ENCODE measurements at places on chromosomes 11 and 22.
A peak's percentile ranks its signal among the peaks of the same experiment; 100 is the strongest.

- no peak for DNase-seq
These were observed 27.2 kb downstream of the SYTL2 start for GRCh38 chr11:85783758-85784157.

DNA sequence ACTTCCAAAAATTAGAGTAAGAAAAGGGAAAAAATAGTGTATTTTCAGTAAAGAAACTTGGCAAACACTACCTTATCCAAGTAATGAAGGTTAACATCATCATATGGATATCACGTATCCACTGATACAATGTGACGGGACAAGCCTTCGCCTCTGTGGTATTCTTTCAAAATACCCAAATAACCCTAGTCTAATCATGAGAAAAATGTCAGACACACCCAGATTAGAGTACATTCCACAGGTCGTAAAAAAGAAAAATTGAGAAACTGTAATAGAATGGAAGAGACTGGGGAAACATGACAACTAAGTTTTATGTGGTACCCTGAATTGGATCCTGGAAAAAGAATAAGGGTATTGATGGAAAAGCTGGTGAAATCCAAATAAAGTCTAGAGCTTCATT is 48.9 kb downstream of the NARS2 start:
- no peak for DNase-seq

DNA sequence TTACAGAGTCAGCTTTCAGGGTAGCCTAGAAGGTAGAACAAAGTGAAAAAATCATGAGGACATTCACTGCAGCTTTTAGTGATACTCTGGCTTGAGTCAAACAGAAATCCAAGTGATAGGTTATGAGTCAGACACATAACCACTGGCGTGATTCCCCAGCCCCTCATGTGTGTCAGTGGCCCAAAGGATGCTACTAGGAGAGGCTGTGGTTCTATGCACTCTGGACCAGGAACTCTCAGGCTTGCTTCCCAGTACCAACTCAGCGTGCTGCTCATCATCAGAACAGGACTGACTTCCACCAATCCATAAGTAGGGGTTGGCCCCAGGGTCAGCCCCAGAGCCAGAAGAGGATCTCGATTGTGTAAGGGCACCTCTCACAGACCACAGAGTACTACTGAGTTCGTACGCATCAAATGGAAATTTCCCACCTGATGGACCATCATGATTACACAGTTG is 116.8 kb downstream of the MED15 start:
- DNase-seq, result no peak

DNA sequence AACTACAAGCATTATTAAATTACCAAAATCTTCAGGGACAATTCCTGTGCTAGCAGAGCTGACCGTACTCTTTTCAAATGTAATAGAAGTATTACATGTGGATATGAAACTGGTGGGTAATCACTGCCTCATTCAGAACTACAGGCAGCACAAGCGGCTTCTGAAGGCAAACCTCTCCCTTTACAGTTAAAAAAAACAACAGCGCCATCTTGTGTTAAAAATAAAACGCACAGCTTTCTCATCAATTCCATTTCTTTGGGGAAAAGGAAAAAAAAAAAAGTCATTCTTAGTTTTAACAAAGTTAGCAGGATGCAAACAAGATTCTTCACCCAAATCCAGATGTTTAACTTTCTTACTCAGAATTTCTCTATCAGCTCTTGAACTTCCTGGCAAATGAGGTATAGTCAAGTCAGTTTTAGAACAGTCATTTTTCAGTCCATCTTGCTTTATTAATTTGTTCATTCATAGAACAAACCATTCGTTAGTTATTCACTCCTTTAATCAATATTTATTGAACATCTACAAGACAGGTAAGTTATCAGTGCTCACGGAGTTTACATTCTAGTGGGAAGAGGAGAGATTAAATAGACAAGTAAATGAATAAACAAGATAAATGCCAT is 331.8 kb upstream of the MPPED2 start:
- peak; percentile 72 for DNase-seq

DNA sequence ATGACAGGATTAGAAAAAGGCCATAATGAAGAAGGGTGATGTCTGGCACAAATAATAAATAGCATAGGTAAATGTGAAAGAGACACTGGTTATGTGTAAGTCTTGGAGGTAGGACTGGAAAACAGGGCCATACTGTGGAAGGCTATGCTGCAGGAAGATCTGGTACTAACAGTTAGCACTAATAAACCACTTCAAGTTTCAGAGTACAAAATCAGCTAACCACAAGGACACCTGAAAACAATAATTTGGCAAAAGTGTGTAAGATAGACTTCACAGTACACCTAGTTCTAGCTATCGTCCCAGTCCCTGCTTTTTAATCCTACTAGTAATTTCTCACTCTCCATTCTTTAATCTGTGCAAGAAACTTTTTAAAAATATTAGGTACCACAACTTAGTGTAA is 44.3 kb downstream of the CWF19L2 start:
- no peak for DNase-seq

GRCh38 chr11:44031549-44031948 is 16.2 kb upstream of the ACCSL start:
- no peak for DNase-seq

DNA sequence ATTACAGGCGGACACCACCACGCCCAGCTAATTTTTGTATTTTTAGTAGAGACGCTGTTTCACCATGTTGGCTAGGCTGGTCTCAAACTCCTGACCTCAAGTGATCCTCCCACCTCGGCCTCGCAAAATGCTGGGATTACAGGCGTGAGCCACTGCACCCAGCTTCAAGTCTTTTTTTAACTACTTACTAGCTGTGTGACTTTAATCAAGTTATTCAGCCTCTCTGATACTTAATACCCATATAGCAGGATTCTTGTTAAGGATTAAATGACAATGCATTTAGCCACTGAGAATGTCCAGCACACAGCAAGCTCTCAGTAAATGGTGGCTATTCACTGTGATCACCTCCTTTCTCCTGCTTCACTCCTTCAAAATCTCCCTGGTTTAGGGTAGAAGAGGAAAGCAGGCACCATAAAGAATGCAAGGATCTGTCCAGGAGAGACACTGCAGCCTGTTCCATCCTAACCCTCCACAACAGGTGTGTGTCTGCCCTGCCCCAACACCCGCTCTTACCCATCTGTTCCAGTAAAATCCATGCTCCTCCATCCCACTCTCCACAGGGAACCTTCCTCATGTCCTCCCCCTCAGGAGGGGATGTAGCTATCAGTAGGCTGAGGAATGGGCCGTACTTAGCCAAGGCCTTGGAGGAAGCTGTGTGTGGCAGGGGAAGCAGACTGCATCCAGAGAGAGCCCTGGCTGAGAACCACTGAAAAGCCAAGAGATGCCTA is 69.3 kb downstream of the MICAL3 start:
- no peak for DNase-seq

- no peak for DNase-seq
These were observed 39.3 kb upstream of the PANX1 start for GRCh38 chr11:94089341-94089740.

- no peak for DNase-seq
These were observed 219.7 kb upstream of the ANO3 start for GRCh38 chr11:26112264-26112663.

DNA sequence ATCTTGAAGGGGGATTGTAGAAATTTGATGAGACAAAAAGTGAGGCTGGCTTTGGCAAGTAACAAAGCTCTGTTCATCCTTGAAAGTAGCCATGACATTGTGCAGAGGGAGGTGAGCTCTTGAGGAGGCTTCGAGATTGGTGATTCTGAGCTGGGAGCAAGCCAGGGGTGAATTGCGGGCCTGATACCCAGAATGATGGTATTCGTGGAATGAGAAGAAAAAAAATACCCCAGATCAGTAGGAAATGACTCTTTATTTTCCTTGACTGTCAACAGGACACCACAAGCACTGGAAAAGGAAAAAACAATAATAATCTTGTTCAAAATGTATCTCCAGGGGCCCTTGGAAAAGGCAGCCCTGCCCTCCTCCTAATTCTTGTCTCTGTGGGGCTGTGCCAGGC is 62.7 kb downstream of the TSPAN18 start:
- no peak for DNase-seq

DNA sequence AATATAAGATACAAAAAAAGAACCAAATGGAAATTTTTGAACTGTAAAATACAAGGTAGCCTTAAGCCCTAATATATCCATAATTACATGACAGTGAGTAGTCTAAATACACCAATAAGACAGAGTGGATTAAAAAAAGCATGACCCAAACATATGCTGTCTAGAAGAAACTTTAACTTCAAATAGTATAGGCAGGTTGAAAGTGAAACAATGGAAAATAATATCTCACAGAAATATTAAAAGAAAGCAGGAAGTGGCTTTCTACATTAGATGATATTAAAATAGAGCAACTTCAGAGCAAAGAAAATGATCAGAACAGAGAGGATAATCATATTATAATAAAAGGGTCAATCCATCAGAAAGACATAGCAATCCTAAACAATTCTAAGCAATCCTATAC is 21.8 kb downstream of the DCUN1D5 start:
- DNase-seq, result no peak

DNA sequence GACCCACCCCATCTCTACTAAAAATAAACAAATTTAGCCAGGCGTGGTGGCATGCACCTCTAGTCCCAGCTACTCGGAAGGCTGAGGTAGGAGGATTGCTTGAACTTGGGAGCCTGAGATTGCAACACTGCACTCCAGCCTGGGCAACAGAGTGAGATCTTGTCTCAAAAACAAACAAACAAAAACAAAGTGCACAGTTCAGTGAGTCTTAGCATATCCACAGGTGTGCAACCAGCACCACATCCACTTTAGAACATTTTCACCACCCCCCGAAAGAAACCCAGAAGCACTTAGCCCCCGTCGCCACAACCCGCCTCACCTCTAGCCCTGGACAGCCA is 27.4 kb downstream of the MB start:
- DNase-seq, result no peak

DNA sequence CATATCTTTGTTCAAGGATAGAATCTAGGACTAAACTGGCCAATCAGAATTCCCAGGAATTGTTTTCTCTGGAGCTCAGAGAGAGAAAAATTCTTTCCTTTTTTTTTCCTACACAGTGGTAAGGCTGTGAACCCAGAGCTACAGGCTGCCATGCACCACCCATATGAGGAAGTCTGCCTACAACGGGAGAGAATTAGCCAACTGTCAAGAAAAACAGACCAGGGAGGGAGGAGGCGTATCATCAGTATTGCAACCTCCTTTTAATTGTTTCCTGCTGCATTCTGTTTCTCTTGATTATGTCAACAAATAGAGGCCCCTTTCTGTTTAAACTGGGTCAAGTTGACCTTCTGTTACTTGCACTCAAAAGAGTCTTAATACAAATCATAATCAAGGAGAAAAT is 176.5 kb upstream of the UBASH3B start:
- no peak for DNase-seq

- DNase-seq, result no peak
These were observed 12.6 kb downstream of the IGSF9B start for GRCh38 chr11:133943950-133944698.

DNA sequence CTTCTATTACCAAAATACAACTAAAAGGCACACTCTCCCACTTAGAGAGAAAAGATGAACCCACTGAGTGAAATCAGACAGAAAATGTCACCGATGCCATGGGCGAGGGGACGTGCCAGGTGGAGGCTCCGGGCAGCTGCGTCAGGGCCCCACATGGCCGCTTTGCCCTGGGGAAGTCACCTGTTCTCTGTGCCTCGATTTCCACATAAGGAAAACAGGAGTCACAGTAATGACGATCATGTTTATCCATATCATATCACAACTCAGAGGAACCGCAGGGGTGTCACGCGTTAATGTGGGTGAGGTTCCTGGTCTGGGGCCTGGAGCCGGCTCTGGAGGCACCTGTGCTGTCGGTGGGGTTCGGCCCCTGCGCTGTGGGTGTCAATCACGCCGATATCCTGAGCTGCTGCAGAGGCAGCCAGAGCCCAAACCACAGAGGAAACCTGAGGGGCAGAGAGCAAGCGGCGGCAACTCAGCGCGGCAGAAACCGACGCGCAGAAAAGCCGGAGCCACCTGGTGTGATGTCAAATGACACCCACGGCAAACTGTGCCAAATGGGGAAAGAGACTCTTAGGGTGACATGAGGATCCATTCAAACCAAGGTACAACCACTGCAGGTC is 243.7 kb downstream of the BRD1 start:
- DNase-seq, result no peak

DNA sequence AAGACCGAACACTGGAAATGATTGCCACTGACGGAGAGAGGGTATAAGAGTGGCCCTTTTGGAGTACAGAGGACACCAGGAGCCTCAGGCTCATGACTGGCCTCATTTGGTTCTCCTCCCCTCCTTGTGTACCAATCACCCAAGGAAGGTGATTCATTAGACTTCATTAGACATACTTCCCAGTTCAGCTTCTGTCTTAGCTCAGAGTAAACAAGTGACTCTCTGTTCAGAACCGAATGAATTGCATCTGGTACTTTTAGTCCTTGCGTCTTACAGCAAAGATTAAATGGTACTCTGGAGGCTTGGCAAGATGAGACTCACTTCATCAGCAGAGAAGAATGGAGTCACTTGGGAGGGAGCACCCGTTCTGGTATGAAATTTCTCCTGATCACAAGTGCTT is 75.2 kb downstream of the ZNRF3 start:
- DNase-seq, result no peak

DNA sequence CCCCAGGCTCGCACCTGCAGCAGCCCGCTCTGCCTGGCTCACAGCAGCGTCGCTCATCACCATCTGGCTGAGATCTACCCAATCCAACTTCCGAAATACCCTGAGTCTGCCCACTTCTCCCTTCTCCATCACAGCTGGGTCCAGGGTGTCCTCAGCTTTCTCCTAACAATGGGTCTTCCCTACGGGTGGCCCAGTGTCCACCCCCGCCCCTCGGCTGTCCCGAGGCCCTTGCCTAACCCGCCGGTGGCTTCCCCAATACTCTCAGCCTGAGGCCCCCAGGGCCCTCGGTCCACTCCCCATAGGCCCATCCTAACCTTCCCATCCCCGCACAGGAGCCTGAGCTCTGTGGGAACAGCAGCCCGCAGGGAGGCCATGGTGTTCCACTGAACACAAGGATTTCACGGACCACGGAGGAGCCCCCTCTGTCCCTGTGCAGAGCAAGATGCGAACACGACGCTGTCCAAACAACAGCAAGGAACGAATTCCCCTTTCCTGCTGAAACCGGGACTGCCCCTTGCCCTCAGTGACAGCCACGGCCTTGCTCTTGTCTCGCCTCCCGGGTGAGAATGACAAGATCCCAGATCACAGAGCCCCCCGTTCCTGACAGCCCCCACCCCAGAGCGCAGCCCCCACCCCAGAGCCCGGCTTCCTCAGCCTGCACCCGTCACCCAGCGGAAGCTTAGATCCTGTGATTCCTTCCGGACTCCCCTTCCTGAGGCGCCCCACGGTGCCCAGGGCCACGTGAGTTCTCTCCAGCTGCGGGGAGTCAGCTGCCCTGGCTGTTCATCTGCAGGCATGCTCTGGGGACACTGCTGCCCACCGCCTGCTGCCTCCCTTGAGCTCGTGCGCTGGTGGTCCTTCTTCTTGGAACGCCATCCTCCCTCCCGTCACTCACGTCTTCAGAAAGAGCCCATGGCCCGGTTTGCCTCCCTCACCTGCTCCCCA is 48.8 kb upstream of the CARS1 start:
- DNase-seq, result no peak

DNA sequence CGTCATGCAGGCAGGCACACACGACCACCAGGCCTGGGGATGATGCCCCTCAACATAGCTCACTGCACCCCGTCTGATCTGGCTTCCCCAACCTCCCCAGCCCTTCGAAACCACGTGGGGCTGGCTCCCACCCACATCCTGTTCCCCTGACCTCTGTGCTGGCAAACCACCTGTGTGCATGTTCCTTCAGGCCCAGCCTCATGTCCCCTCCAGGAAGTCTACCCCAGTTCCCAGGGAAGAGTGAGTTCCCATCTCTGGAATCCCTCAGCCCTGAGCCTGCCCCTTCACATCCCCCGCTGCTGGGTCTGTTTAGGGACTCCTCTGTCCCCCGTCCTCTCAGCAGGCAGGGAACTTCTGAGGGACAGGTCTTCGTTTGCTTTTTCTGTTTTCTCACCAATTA is 7.1 kb downstream of the SLC7A4 start:
- DNase-seq, result no peak
